ENCODE measurements at places on chromosomes 11 and 22.
A peak's percentile ranks its signal among the peaks of the same experiment; 100 is the strongest.

DNA sequence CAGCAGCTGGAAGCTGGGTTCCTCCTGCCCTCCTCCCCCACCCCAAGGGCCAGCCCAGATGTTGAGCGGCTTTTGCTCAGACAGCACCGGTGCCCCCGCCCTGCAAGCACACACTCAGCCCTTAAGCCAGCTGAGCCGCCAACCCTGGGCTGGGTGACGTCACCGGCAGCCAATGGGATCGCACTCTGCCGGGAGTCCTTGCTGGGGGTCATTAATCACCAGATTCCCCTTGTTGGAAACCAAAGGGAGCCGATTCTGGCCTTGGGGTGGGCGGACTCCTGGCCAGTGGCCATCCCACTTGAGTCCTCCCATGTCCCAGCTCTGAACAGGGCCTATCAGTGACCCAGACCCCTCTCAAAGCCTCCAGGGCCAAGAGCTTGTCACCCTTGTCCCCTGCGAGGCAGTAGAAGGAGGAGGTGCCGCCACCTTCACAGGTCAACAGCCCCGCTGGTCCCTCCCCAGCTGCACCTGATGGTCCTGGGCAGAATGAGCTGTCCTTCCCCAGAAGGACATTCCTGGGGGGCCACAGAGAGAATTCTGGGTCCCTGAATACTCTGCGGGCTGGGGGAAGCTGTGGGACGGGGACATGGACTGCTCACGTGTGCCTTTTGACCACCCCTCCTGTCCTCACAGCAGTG, 7.4 kb downstream of the DUSP8 start:
- H3K4me3 ChIP-seq: no peak overlapping the region
- H3K36me3 ChIP-seq: no peaks in the 10 kb centered on the region
- no peak overlapping the region for H3K27ac ChIP-seq
- peak; percentile 20 for DNase-seq

DNA sequence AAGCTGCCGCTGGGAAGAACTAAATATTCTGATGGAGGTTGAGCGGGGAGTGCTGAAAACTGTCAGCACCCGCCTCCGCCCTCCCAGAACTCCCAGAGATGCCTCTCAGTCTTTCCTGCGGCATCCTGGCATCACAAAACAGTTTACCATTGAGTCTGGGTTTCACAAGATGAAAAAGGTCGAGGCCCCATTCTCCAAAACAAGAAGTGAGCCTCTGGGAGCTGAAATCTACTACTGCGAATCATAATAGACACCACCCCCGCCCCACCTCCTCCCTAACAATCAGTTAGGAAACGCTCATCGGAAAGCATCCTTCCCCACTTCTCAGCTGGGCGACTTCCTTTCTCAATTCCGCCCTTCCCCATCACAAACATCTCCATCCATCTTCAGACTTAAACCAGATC, 1.0 kb downstream of the SUN2 start:
- H3K4me1 ChIP-seq: peaks cover 53% of the 10 kb centered on the region
- H3K36me3 ChIP-seq: peaks cover 17% of the 10 kb centered on the region
- H3K27me3 ChIP-seq: no peaks in the 10 kb centered on the region
- DNase-seq: no peak
- H3K27ac ChIP-seq: peak overlapping the region; percentile 91

GRCh38 chr11:77879218-77879617, 58.3 kb downstream of the AAMDC start:
- peak; percentile 85 for DNase-seq
- H3K4me1 ChIP-seq: peaks cover 23% of the 10 kb centered on the region
- H3K4me3 ChIP-seq: peak overlapping the region; percentile 12
- H3K27me3 ChIP-seq: no peaks in the 10 kb centered on the region
- peak overlapping the region; percentile 67 for H3K27ac ChIP-seq

DNA sequence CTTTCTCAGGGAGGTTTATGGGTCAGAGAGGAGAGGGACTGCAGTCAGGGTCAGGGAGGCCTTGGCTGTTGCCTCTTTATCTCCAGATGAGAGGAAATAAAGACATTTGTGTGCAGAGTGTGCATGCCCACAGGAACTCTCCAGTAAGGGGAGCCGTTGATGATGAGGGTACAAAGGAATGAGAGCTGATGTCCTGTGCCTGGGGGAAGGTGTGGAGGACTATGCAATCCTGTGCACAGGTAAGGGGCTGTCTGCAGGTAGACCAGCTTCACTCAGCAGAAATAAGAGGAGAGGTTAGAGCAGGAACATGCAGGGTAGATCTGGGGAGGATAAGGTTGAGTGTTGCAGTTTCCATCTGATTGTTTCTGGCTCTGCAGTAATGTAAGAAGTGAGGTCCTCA, 132.6 kb downstream of the NTM start:
- no peak overlapping the region for H3K27ac ChIP-seq
- no peaks in the 10 kb centered on the region for H3K4me1 ChIP-seq
- no peaks in the 10 kb centered on the region for H3K27me3 ChIP-seq

GRCh38 chr11:117097389-117098268, 599 bp downstream of the SIK3 start:
- peaks cover 29% of the 10 kb centered on the region for H3K4me1 ChIP-seq
- H3K4me3 ChIP-seq: peak overlapping the region; percentile 92
- no peaks in the 10 kb centered on the region for H3K27me3 ChIP-seq
- peak overlapping the region; percentile 76 for H3K27ac ChIP-seq

GRCh38 chr11:3666023-3666530, 5.1 kb downstream of the CHRNA10 start:
- no peak overlapping the region for H3K27ac ChIP-seq
- no peak for DNase-seq
- no peaks in the 10 kb centered on the region for H3K36me3 ChIP-seq
- no peaks in the 10 kb centered on the region for H3K27me3 ChIP-seq

GRCh38 chr11:69364921-69365320, 71.0 kb downstream of the MYEOV start:
- no peak overlapping the region for H3K27ac ChIP-seq
- H3K27me3 ChIP-seq: no peaks in the 10 kb centered on the region
- DNase-seq: no peak
- H3K36me3 ChIP-seq: no peaks in the 10 kb centered on the region

GRCh38 chr22:46436595-46437175, 100.7 kb downstream of the CELSR1 start:
- H3K36me3 ChIP-seq: no peaks in the 10 kb centered on the region
- H3K27me3 ChIP-seq: peaks cover 43% of the 10 kb centered on the region
- no peak for DNase-seq
- peaks cover 6% of the 10 kb centered on the region for H3K4me1 ChIP-seq
- H3K27ac ChIP-seq: no peak overlapping the region
- H3K4me3 ChIP-seq: no peak overlapping the region

DNA sequence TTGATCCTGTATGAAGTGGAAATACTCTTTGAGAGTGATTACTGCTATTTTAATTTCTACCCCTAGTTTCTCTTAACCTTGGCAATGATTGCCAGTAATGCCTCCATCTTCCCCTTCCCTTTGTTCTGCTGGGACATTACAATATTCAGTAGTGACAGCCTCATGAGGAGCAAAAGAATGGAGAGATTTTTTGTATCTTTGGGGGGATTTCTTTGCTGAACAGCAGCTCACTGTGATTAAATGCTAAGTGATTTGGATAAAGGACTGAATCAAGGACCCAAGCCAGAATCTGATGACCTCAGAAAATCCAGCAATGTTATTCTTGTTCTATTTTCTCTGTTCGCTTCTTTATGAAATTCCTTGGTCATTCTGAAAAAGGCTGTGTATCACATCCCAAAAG, 7.0 kb upstream of the SLC1A2 start:
- no peaks in the 10 kb centered on the region for H3K4me1 ChIP-seq
- H3K4me3 ChIP-seq: no peak overlapping the region
- no peak for DNase-seq
- no peak overlapping the region for H3K27ac ChIP-seq

DNA sequence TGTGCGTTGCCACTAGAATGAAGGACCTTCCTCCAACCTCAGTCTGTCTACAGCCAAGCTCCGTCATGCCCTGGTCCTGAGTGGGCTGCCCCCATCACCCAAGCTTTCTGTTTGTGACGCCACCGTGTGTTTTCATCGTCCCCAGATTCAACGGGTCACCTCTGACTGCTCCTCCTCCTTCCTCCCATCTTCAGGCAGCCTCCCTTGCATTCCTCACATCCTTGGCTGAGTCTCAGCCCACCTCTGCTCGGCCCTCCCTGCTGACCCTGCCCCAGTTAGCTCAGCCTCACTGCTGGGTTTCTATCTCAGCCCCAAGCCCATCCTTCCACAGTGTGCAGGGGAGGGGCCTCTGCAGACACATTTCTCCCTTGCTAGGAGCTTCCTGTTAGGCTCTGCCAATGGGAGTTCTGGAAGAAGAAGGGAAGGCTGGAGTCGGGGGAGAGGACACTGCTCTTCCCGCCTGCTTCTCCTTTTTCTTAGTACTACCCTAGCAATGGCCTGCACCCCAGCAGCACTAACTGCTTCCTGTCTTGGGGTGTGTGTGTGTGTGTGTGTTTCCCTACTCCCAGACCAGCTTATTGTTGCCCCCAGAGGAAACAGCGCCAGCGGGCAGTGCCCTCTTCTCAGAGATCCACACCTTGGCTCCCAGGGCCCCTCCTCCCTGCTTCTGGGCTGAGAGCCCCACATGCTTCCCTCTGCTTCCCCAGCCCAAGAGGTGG, 5.2 kb downstream of the IFT27 start:
- DNase-seq: no peak
- no peak overlapping the region for H3K27ac ChIP-seq
- H3K4me3 ChIP-seq: no peak overlapping the region
- no peaks in the 10 kb centered on the region for H3K27me3 ChIP-seq
- no peaks in the 10 kb centered on the region for H3K36me3 ChIP-seq

DNA sequence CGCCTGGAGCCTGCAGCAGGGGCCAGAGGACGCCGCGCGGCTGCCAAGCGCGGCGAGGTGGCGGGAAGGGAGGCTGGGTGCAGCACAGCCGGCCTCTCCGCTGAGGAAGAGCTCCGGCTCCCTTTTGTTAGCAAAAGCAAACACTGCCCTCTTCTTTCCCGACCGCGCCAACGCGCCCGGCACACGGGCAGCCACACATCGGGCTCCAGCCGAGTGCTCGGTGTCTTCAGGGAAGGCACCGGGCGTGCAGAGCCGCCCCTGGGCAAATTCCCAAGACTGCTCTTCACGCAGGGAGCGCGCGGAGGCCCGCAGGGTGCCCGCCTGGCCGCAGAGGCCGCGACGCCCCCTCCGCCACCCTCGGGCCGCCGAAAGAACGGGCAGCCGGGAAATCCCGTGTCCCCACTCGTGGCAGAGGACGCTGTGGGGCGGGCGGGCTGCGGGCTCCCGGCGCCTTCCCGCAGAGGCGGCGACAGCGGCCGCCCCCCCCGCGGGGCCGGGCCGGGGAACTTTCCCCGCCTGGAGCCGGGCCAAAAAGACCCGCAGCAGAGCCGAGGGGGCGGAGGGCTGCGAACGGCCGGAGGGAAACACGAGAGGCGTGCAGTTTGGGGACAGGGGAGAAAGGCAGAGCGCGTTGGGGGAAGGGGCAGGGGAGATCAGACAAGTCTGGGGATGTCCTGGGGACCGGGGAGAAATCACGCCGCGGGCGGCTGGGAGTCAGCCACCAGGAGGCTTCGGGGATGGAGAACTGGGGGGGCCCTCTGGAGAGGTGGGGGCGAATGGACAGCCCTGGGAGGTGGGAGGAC, 931 bp downstream of the CADM1 start:
- peak overlapping the region; percentile 85 for H3K27ac ChIP-seq
- no peaks in the 10 kb centered on the region for H3K27me3 ChIP-seq
- peak; percentile 79 for DNase-seq

DNA sequence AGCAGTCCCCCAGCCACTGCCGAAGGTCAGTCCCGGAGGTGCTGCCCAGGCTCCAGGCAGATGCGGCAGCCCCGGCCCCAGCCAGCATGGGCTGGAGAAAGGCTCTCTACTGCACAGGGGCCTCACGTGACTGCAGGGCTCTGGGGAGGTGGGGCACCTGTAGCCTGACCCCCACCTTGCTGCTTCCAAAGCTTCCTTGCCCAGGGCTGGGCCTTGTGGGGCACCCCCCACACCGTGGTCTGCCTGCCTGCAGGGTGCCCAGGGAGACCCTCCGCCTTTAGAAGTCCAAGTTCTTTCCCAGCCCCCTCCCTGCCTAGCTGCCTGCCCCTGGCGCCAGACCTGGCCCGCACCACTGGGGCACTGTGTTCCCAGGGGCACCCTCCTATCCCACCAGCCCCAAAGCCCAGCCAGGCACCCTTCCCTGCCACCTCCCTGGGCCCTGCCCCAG, 28.4 kb upstream of the TXNRD2 start:
- no peaks in the 10 kb centered on the region for H3K4me1 ChIP-seq
- H3K27ac ChIP-seq: no peak overlapping the region
- no peak overlapping the region for H3K4me3 ChIP-seq
- H3K36me3 ChIP-seq: no peaks in the 10 kb centered on the region
- no peak for DNase-seq

DNA sequence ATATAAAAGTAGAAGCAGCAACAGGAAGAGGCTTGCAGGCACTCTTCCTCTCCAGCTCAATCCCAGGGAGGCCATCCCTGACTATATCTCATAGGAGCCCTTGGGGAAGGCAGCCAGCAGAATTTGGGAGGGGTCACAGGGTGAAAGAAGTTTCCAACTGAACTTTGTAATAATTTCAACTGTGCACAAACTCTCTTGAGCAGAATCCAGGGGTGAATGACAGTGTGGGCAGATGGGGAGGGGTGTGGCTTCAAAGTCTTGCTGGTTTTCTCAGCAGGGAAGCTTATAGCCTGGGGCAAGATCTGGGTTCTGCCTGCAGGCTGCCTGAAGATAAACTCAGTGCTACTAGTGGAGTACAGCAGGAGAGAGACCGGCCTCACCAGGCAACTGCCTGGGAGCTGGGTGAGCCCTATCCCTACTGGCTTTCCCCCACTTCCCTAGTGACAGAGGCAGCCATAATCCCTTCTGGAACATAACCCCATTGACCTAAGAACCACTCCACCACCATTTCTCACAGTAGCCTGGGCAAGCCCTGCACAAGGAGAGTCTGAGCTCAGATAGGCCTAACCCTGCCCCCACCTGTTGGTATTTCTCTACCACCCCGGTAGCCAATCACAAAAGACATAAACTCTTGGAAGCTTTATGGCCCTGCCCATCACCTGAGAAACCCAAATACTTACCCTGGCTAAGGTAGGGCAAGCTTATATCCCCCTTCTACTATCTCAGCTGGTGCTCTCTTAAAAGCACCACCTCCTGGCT, 17.8 kb upstream of the TTC12 start:
- H3K27me3 ChIP-seq: no peaks in the 10 kb centered on the region
- peak; percentile 61 for DNase-seq
- no peaks in the 10 kb centered on the region for H3K36me3 ChIP-seq

GRCh38 chr11:10725114-10725906, 25.7 kb upstream of the CTR9 start:
- no peak overlapping the region for H3K4me3 ChIP-seq
- DNase-seq: no peak
- no peaks in the 10 kb centered on the region for H3K27me3 ChIP-seq
- no peak overlapping the region for H3K27ac ChIP-seq

DNA sequence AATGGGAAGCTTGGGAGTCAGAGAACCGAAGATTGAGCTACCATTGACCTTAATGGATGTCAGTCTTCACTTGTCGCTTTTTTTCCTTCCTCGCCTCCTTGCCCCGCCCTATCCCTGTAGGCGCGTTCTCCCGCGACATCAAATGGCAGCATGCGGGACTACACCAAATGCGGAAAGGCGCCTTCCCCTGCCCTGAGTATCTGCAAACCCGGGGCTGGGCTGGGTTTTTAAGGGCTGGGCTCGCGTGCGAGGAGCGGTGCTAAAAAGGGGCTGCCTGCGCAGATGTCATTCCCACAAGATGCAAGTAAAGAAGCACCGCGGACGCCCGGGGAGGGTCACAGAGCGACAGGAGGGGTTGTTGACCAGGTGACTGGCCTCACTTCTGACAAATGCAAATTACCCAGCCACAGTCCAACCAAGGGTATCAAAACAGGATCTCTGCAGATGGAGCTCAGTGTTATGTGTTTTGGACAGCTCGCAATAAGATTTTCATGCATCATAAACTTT, 4.7 kb upstream of the FAM111B start:
- H3K4me1 ChIP-seq: peaks cover 29% of the 10 kb centered on the region

- H3K27ac ChIP-seq: no peak overlapping the region
- DNase-seq: no peak
- no peaks in the 10 kb centered on the region for H3K27me3 ChIP-seq
- no peaks in the 10 kb centered on the region for H3K4me1 ChIP-seq
- H3K4me3 ChIP-seq: no peak overlapping the region
These were observed 39.6 kb downstream of the ARRB1 start for GRCh38 chr11:75311858-75312288.
